ENCODE measurements at places on chromosomes 13 and 19.

DNA sequence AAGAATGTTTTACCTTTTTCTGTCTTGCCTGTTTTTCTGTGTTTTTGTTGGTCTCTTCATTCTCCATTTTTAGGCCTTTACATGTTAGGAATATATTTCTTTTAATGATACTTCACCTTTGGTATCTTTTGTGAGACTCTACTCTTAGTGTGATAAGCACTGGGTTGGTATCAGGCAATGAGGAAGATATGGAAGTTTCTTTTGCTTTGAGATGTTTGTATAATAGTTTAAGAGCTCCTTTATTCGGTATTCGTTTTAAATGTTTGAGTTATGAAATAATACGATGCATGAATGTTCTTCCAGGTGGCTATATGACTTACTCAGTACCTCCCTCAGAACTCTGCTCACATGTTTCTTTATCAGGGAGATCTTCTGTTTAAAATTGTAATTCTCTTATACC, 144.8 kb downstream of the PDS5B start:
- no peak for DNase-seq

DNA sequence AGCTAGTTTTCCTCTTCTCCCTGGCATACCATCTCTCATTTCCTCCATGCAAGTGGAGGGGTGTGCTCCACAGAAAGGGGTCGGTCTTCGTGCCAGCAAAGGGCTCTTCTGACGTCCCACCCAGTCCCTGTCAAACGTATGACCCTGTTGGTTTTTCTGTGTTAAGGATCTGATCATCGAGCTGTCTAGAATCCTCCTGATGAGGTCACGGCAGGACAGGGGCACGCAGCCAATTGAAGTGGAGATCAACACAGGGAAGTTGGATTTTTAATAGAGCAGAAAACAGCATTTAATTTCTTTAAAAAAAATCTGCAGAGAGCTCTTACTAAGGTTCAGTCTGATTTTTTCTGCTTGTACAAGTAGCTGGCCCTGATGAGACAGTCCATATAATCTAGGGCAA, 339.4 kb downstream of the TEX29 start:
- no peak for DNase-seq

- DNase-seq, result no peak
These were observed 13.2 kb downstream of the PGLS start for GRCh38 chr19:17524651-17525050.

DNA sequence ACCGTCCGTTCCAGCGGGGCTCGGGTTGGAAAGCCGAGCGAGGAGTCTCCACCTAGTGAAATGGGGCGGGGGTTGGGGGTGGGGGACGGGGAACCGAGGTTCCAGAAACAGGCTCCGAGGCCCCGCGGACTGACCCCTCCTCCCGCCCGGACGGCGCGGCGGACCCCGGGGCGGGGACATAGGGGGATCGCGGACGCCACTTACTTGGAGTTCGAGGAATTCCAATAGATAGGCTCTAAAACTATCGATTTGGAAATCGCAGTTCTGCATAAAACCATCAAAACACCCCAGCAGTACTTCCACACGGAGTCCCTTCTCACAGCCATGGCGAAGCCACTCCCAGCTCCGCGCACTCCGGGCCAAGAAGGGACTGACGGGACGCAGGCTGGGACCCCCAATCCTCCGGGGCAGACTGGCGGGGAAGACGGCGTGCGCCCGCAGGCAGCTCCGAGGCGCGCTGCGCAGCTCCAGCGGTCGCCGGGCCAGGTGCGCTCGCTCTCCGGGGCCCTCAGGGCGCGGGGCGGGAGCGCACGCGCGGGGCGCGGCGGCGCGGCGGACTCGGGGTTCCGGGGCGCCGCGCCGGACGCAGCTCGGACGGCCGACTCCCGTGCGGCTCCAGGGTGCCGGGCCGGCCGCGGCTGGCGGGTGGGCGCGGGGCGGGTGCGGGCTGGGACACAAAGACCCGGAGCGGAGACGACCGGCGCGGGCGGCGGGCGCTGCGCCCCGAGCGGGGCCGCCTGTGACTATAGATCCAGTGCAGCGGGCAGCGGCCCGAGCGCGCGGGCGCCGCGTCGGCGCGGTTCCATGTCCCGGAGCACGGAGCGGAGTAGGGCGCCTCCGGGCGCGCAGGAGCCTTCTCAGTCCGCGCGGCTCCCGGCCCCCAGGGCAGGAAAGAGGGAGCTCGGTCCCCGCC, 567 bp downstream of the EFNB2 start:
- peak; percentile 90 for DNase-seq

GRCh38 chr19:46385636-46386035, 27.7 kb downstream of the CCDC8 start:
- DNase-seq, result peak; percentile 6

GRCh38 chr19:29328586-29328985, 115.6 kb upstream of the UQCRFS1 start:
- no peak for DNase-seq

DNA sequence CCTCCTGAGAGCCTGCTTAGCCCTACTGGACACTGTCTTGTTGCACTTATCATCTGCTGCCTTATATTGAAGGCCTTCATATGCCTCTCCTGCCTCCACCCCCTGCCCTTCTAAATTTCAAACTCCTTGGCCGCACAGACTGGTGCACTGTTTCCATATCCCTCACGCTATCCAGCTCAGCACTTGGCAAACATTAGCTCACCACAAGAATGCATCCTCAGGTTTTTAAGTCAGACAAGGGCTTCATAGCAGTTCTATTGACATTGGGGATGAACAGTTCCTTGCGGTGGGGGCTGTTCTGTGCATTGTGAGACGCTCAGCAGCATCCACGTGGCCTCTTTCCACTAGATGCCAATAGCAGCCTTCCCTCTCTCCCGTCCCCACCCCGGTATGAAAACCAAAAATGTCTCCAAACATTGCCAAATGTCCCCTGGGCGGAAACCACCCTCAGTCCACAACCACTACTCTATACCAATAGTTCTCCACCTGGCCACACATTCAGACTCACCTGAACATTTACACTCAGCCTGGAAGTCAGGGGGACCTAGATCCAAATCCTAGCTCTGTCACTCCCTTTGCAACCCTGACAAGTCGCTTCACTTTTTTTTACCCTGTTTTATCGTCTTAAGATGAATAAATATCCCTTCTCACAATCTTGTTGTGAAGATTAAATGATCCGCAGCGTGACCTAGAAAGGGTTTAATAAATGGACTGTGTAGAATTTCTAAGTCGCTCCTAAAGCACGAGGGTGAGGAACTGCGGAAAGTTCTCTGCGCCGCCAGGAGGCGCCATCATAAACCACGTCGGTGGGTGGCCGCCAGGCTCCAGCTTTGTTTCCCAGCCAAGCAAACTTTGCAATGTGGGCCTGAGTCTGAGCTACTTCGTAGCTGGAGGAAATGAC, 3.6 kb upstream of the CEACAM3 start:
- no peak for DNase-seq

DNA sequence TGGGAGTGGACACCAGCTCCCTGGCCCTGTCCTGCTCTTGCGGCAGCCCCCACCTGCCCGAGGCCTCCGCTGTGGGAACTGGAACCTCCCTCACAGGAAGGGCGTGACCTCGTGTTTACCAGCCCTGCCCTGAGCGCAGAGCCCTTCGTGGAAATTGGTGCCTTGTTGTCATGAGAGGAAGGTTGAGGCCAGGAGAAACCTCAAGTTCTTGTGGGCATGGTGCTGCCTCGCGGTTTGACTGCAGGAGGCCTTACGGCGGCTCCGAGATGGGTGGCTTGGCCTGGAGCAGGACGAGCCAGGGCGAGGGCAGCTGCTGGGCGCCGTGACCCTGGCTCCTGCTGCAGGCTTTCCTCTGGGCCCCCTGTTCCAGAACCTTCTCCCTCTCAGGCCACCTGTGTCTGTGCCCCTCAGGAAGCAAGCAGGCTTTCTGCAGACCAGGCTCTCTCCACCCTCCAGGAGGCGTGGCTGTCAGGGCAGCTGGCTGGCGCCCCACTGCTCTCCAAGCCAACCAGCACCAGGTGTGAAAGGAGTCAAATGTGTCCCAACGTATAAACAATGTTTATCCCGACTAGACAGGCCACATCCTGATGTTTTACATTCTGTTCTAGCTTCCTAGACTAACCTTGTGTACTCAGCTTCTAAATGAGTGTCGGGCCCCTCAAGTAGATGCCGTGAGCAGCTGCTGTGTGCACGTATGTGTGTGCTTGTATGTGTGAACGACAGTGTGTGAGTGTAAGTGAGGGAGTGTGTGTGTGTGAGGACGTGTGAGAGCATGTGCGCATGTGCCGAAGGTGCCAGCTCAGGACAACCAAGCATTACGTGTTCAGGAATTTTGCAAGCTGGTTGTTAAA, 10.4 kb upstream of the RASA3 start:
- no peak for DNase-seq

All from left lung (tissue), 14 donors.